ENCODE measurements at places on chromosomes 16 and 17.

- no peak for DNase-seq
Measured at GRCh38 chr16:49483251-49483650, 109.6 kb downstream of the C16orf78 start.

GRCh38 chr16:53068423-53068833 is 13.6 kb downstream of the CHD9 start:
- DNase-seq: no peak

- no peak for DNase-seq
Measured at GRCh38 chr17:48564188-48565021, 13.7 kb downstream of the HOXB4 start.

DNA sequence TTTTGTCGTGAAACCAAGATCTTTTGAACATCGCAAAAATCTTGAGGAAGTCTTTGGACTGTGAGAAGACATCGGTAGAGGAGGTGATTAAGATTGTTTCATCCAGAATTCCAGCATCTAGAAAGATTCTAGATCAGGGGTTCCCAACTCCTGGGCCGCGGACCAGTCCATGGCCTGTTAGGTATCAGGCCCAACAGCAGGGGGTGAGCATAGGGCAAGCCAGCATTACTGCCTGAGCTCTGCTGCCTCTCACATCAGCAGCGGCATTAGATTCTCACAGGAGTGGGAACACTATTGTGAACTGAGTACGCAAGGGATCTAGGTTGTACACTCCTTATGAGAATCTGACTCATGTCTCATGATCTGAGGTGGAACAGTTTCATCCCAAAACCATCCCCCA is 600.6 kb upstream of the CDH11 start:
- no peak for DNase-seq

GRCh38 chr17:76953946-76954345 is 85.7 kb downstream of the MGAT5B start:
- DNase-seq: no peak

DNA sequence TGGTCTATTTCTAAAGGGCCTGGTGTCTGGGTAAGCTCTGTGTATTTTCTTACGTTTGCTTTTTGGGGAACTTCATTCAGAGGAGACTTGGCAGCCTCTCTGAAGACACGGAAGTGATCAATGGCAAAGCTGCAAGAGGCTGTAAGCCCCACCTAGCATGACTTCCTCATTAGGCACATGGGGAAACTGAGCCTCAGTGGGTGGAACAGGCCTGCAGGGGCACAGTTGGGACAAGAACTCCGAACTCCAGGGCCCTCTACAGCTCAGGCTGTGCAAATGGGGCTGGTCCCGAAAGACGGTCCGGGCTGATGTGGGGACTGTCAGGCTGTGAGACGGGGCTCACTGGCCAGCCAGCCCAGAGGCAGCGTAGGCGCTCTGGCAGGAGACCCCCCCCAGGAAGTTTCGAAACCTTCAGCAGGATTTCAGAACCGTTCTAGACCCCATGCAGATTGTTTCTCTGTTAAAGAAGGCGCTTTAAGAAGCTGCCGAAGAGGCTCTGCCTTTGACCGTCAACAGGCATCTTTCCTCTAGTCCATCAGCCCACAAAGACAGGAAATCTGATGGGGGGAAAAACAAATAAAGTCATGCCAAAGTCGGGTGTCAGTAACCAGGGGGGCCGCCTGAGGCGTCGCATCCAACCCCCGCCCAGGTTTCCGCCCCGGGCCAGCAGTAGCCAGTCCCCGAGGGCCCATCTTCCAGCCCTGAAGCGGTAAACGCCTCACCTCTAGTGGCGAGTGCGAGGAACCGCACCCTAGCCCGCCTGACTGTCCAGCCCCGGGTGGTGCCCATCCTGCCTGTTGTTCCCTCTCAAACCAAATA is 79.8 kb upstream of the TBC1D3K start:
- peak; percentile 62 for DNase-seq

DNA sequence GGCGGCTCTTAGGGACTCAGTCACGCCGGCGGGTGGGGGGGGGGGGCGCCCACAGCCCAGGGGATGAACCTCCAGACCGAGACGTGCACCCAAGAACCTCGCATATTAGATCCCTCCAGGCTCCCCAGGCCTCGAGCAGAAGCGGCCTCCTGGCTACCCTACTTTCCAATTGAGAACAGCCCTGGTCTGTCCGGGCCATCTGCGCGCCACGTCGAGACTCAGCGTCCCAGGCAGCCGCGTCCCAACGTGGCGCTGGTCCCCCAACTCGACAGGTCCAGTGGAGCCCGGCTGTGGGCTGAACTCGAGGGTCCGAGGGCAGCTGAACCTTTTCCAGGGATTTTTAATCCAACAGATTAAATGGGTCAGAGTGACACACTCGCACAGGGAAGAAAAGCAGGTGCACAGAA is 2.3 kb upstream of the IRX3 start:
- DNase-seq: no peak

- no peak for DNase-seq
Measured at GRCh38 chr16:11205754-11206581, 50.0 kb downstream of the SOCS1 start.

- no peak for DNase-seq
Measured at GRCh38 chr17:80359422-80360110, 55.4 kb upstream of the ENDOV start.

- peak; percentile 59 for DNase-seq
Measured at GRCh38 chr17:9575381-9576101, at the start of gene STX8. STX8 (minus strand) TSS chr17:9575820; CDS start chr17:9575808, 12 bp downstream.

GRCh38 chr16:86740906-86741799 is 162.8 kb downstream of the FOXL1 start:
- no peak for DNase-seq

DNA sequence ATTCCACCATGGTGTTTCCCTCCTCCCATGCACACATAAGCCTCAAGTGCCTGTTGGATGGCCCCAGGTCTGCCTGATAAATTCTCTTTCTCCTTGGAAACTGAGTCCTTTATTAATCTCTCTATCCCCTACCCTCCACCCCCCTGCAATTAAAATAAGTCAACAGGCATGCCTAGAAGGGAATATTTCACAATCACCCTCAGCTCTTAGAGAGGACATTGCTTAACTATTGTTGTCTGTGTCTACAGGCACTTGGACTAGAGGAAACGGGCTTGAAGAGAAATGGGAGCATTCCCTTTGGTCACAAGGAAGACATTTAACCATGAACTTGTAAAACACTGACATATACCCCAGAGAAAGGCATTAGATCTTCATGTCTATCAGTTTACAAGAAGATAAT is 39.5 kb downstream of the RCVRN start:
- no peak for DNase-seq

- no peak for DNase-seq
Measured at GRCh38 chr17:47701608-47702007, 7.6 kb downstream of the TBKBP1 start.

GRCh38 chr16:88461331-88462269 is 8.5 kb downstream of the ZFPM1 start:
- no peak for DNase-seq

GRCh38 chr17:8080208-8080798 is 7.2 kb downstream of the ALOX12B start:
- no peak for DNase-seq

DNA sequence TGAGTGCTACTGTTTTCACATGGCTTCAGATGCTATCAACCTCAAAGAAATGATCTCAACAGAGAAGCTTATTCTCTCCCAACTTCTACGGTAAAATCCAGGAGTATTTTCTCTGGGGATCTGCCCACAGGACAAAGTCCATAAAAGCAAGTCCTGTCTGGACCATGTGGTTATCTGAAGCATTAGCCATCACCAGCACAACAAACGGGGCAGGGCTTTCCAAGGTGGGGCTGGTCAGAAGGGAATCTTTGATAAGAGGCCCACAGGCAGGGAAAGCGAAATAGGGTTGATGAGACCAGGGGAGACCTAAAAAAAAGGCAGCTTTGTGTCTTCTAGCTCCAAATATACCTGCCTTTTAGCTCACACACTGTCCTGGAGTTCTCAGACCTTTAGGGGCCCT is 38.7 kb upstream of the CACNG3 start:
- no peak for DNase-seq

GRCh38 chr17:75288770-75289114 is 491 bp downstream of the SLC25A19 start:
- DNase-seq: peak; percentile 74

DNA sequence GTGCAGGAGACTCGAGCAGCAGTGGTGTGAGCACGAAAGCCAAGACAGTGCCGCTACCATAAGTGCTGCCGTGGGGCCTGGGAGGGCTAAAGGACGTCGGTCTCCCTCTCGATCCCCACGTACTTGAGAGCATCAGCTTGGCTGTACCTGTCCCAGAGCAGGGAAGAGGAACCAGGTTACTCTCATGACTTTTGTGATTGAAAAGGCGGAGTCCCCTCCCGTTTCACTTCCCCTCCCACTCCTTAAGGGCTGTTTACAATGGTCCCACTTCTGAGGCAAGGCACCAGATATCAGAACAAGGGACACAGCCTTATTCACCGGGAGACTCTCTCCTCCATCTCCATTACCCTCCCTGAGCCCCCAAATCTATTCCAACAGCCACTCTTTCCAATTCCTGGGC is 20.1 kb downstream of the CNTNAP1 start:
- DNase-seq: no peak
